Cortex of kidney (tissue), 1 donor: ENCODE measurements at places on chromosomes 5 and 9.

GRCh38 chr9:105969636-105970035 lies 275.3 kb downstream of the TMEM38B start:
- no peak for DNase-seq

DNA sequence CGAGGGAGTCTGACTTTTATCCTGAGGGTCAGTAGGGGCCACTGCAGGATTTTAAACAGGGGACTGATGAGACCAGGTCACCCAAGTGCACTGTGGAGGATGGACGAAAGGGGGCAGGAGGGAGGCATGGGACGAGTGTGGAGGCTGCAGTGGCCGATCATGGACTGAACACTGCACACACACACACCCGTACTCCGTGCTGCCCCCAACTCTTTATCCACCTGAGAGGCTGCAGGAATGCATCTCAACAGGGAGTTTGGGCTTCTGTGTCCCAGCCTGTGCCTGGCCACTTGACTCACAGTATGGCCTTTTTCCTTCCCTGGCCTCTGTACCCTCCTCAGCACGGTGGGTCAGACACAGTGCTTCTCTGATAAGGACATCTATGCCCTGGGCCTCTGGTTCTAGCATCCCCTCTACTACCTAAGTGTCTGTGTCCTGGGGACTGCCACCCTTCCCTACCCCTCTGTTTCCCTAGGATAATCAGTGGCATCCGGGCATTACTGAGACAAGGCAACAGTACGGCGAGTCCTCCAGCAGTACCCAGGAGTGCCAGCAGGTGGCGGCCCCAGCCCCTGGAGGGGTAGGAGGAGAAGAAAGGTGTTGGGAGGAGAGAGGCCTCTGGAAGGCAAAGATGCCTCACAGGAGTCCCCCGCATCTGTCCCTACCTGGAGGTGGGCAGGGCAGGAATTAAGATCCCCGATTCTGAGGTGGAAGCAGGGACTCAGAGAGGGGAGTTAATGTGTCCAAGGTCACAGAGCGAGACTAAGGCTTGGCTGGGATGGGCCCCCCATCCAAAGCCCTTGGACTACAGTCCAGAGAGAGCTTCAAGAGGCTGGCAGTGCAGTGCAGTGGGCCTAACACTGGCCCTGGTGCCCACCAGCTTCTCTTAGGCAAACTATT lies 5.1 kb upstream of the CDX1 start:
- DNase-seq: no peak

- DNase-seq: no peak
Measured at GRCh38 chr9:99986642-99987041, 80.2 kb downstream of the STX17 start.

DNA sequence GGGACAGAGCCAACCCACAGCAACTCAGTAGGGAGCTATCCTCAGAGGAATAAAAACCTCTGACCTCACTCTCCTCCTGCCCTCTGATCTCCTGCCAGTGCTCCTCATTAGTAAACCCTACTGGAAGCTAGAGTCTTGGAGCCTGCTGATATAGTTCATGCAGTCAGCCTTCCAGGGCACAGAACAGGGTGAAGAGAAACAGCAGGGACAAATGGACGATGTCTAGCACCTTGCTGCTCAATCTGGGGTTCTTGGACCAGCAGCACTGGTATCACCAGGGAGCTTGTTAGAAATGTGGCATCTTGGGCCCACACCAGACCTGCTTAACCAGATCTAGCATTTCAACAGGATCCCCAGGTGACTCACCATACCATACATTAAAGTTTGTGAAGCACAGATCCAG lies 5.5 kb upstream of the GALNT12 start:
- no peak for DNase-seq

DNA sequence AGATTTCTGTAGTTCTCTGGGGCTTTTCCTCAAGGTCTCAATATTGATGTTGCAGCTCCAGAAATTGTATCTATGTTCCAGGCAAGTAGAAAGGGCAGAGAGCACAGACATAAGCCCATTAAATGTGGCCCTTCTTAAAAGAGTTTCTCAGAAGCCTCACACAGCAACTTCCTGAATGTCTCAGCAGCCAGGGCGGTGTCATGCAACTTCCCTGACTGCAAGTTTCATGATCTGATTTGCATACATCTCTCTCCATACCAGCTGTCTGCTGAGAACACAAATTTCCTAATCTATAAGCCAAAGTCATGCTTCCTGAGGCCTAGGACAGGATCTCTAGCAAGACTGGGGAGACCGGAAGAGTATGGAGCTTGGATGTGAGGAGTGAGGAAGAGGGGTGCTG lies 13.0 kb downstream of the RGS7BP start:
- DNase-seq: no peak

GRCh38 chr5:32722957-32723356 lies 11.8 kb downstream of the NPR3 start:
- DNase-seq: no peak

- DNase-seq: no peak
Measured at GRCh38 chr9:128675382-128675781, 13.6 kb upstream of the SET start.

DNA sequence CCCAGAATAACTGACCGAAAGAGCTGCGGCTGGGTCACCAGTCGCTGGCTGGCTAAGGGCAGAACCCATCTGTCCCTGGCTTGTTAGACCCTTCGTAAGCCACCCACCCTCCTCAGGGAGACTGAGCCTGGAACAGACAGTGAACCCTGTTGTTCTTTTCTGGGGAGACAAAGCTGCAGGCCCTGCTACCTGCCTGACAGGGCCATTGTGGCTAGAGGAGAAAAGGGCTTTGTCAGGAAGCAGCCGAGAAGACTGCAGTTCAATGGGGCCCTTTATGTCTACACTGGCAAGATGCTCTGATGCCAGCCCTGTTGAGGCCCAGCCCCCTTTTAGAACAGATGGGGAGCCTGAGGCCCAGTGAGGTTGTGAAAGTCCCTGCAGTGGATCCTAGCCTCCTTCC lies 3.7 kb upstream of the NIPAL4 start:
- no peak for DNase-seq

GRCh38 chr5:39432696-39433530 lies 8.1 kb upstream of the DAB2 start:
- no peak for DNase-seq

DNA sequence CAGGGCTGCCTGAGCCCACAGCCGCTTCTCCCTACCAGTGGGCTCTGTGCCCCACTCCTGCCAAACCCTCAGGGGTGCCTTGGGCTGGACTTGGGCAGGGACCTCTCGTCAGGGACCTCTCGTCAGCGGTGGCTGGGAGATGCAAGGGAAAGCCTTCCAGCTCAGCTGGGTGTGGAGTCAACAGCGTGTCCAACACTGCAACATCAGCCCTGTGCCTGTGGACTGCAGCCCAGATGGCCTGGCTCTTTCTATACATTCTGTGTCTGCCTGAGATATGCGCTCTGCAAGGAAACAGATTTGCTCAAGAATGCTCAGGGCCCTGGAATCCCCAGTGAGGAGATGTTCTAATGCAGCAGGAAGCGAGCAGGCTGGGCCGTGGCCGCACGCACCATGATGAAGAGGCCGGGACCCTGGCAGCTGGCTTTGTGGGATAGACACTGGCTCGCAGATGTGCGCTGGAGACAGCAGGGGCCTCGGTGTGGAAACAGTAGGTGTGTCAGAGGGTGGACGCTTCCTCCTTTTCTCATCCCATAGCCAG lies 85.0 kb upstream of the COL5A1 start:
- no peak for DNase-seq

DNA sequence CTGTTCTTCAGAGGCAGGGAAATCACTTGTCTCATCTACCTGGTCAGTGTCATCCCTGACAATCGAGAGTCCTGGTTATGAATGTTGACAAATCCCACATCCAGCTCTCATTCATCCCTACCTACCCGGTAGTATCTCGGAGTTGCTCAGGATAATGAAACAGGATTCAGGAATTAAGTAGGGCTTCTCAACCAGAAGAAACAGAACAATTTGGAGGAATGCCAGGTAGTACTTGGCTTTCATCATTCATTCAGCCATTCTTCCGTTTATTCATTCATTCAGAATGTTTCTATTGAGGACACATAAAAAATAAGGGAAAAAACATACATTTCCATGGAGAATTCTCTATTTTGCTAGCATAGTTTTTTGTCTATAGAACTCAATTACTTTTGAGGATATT lies 195.0 kb downstream of the ARHGEF28 start:
- DNase-seq: no peak

DNA sequence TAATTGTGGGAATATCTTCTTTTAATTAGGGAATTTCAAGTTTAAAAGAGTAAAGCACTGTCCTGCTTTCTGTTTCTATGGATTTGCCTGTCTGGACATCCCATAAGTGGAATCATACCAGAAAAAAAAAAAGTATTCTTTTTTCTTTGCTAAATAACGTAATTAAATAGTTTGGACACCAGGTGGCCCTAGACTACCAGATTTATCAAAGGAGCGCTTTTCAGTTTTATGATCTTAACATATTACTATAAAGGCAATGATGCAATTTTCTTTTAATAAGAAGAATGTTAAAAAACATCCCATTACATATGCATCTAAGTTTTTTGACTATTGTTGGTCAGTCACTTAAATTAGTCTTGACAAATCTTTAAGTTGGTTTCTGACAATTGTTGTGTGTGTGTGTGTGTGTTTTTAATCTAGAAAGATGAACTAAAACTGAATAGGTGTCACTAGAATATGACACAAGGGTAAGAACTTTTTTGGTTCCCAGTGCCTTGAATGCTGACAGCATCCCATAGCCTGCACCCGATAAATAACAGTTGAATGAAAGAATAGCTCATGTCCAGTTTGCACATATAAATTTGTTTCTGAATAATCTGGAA lies 49.5 kb downstream of the C5orf22 start:
- DNase-seq: no peak

DNA sequence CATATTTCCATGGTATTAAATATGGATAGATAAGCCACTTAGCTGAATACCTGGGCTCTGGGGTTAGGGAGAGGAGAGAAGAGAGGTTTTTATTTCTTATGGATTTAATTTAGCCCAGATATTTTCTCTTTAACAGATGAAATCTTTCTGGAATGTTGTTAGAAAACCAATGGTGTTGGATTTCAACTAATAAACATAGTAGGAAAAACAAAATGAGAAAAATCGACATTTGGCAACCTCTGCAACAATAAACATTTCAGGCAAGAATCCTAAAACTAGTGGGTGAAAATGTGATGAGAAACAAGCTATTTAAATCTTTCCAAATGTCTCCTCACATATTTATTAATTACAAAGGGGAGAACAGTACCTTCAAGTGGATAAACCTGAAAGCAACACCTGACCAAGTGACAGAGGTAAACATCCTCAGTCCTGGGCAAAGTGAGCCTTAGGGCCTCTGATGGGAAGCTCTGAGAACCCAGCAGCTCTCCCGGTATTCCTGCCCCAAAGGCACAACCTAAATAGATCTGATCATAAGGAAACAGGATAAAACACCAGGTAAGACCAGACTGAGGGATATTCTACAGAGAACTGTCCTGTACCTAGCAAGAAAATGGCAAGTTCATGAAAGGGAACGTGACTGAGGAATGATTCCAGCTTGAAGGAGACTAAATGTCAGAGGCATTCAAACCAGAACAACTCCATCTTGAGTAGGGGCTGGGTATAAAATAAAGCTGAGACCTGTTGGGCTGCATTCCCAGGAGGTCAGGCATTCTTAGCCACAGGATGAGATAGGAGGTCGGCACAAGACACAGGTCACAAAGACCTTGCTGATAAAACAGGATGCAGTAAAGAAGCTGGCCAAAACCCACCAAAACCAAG lies 163.7 kb downstream of the ESM1 start:
- no peak for DNase-seq

DNA sequence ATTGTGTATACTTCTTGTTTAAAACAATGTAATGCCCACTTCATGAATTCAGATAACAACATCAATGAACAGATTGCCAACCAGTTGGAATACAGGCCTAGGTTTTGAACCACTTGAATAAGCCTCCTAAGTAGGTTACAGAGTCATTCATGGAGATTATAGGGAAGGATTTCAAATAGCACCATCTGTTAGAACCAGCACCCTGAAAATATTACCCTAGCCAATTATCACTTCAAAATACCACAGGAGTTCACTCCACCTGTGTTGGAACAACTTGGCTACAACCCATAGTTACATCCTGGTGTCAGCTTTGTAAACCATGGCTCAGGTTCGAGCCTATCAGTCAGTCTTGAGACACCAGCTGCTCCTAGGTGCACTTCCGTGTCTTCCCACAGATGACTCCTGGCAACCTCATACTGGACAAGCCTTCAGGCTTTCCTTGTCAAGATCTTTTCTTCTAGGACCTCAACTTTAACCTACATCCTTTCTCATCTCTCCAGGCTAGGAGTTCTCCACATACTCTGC lies 350.0 kb downstream of the DEPDC1B start:
- DNase-seq: no peak

GRCh38 chr9:113520109-113520642 lies 56.6 kb downstream of the RGS3 start:
- no peak for DNase-seq

GRCh38 chr9:119526698-119527097 lies 157.5 kb upstream of the BRINP1 start:
- DNase-seq: no peak

- DNase-seq: no peak
Measured at GRCh38 chr5:7793895-7794294, 57.0 kb downstream of the CFAP90 start.

GRCh38 chr5:151682240-151682639 lies 4.5 kb downstream of the SPARC start:
- no peak for DNase-seq

DNA sequence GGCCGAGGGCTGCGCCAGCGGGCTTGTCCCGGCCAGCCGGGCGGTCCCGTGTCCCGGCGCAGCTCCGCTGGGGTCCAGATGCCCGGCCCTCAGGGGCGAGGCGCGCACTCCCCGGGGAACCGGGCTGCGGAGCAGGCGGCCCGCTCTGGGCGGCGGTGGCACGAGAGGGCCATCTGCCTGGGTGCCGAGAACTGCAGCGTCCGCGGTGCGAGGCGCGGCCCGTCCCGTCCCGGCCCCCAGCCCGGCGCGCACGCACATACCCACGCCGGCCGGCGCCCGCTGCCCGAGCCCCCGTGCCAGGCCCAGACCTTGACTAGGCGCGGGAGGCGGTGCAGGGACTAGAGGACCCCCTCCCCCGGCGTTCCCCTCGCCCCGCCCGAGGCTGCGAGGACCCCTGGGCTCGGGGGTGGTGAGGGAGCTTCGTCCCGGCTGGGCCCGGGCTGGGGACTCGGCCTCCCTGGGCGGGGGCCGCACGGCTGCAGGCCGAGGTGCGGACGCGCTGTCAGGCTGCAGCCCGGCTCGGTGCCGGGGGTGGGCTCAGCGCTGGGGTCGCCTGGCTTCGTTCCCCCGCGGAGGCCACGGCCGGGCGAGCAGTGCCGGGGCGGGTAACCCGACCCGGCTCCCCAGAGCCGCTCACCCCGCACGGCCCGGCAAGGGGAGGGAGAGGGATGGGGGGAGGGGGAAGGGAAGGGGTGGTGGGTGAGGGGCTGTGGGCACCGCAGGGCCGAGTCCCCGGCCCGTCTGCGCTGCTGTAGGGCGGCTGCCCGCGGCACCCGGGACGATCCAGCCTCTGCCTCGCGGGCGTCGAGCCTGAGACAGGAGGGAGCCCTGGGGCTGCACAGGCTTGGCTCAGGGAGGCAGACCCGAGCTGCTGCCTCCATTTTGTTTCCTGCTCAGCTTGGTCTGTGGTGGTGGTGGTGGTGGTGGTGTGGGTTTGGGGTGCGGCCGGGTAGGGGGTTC lies 1.2 kb upstream of the NSD1 start:
- DNase-seq: no peak

- no peak for DNase-seq
Measured at GRCh38 chr5:174726916-174727793, 2.8 kb downstream of the MSX2 start.
